Ureter (tissue), 1 donor: ENCODE measurements at places on chromosomes 6 and 20.

GRCh38 chr20:14913896-14914620 lies 576.6 kb upstream of the FLRT3 start:
- DNase-seq = no peak

DNA sequence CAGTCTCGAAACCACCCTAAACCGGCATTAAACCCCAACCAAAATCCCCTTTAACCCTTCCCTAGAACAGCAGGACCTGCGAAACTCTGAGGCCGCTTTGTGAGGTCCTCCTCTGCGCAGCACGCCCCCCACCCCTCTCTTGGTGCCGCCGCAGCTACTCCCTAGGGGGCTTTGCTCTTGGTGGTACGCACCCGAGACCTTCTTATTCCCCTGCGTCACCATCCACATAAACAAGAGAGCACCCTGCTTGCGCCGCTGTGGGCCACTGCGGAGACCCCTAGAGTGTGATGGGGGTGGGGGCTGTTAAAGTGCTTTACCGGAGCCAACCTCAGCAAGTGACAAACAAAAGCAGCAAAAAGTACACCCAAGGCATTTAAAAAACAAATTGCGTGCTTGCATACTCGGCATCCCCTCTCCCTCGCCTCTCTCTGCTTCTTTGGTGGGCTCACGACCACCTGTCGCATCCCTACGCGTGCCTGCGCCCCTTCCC lies 502 bp upstream of the GNAS start:
- DNase-seq = no peak

GRCh38 chr20:1443085-1443484 lies 23.6 kb downstream of the NSFL1C start:
- DNase-seq = no peak

- DNase-seq = no peak
Observed at GRCh38 chr6:100466410-100467128, 1.8 kb upstream of the SIM1 start.

DNA sequence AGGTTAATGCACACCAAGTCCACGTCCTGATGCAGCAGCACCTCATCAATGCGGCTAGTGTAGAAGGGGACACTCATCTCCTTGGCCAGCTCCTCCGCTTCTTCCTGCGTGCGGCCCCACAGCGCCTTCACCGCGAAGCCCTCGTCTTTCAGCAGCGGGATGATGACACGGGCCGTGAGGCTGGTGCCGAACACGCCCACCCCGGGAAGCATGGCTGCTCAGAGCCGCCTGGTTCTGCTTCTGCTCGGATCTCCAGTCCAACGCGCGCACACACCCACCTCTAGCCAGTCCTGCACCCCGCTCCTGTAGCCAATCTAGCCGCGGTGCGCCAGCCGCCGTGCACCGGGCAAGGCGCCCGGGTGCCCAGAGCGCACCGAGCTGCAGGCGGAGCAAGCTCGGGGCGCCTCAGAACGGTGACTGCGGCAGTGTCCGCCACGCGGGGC lies 700 bp downstream of the GFOD1 start:
- DNase-seq = peak; percentile 70

- DNase-seq = no peak
Observed at GRCh38 chr20:36770680-36771079, 2.9 kb downstream of the DSN1 start.
